ENCODE measurements at places on chromosomes 2 and 18.
A peak's percentile ranks its signal among the peaks of the same experiment; 100 is the strongest.

DNA sequence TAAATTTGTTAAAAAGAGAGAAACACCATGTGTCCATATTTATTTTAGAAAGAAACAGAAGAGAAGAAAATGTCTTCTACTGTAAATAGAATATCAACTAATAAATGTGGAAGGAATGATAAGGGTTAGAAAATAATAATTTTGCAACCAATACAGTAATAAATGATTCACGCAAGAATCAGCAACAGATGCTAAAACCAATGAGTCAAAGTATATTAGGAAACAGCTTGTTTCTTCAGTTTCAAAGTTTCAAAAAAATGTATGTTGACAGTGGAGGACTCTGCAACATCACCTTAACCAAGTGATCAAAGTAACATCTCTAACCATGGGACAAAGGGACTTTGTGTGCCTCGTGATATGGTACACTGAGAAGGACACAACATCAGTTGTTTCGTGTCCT is 147.0 kb downstream of the TWIST2 start:
- DNase-seq = no peak

GRCh38 chr18:1774261-1774660 is 797.0 kb downstream of the METTL4 start:
- no peak for DNase-seq

DNA sequence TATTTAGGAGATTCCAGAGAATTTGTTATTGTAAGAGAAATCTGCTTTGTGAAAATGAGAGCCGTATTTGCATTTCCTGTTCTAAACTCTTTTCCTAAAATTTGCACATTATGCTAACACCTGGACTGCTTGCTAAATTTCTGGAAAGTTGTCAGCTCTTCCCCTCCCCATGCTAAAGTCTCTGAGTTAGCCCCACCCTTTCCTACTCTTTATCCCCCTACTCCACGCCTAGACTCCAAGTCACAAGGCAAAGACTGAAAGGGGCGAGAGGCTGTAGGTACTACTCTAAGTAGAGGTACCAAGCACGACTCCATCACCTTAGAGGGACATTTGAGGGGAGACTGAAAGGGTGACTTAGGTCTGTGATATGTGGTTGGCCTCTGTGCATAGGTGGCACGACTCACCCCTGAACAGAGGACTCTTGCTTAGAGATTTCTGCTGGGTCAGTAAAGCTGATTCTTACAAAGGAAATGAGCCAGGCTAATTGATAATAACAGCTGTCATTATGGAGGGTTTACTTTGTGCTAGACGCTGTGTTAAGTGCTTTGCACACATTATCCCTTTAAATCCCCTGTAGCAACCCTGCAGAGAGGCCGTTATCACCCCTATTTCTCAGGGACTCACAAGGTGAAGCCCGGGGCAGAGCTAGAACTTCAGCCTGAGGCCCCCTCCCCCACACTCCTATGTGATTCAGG is 373.5 kb downstream of the EN1 start:
- DNase-seq = no peak

DNA sequence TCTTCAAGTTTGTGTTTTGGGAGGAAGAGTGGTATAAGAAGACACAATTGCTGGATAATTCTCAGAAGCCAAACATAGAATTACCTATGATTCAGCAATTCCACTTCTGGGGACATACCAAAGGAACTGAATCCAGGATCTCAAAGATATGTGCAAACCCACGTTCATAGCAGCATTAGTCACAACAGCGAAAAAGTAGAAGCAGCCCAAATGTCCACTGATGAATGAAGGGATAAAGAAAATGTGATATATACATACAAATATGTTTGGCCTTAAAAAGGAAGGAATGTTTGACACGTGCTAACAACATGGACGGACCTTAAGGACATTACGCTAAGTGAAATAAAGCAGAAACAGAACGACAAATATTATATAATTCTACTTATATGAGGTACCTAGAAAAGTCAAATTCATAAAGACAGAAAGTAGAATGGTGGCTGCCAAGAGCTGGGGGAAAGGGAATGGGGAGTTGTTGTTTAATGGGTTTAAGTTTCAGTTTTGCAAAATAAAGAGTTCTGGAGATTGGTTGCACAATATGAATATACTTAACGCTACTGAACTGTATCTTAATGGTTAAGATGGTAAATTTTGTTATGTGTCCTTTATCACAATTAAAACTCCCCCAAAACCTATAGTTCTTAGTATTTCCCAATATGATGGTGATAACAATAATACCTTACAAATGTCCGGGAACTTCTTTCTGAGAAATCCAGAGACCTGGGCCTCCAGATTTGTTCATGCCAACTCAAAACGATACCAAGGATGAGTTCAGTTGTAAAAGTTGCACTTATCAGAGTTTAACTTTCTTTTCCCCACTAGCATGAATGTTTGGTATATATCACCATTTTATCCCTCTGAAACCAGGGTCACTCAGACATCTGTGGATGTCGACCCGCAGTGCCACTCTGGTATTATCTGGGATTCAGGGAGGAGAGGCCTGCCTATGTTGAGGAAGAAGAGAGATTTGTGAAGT is 33.7 kb upstream of the WIPF1 start:
- no peak for DNase-seq

GRCh38 chr2:226064932-226065570 is 665.5 kb downstream of the NYAP2 start:
- DNase-seq = no peak

DNA sequence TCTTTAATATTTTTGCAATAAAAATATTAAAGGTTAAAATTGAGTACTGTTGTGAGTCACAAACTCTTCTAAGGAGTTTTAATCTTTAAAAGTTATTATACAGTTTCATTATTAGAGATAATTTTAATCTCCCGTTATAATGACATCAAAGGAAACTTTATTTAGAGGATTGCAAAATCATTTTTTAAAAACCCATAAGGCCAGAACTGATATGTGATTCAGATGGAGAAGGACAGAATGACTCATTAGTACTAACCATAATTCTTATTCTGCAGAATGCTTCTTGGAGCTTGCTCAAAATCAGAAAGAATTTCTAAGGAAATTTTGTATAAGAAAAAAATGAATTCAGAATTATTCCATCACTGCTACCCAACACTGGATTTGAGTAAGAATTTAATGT is 12.5 kb upstream of the HNRNPLL start:
- no peak for DNase-seq

- DNase-seq = no peak
Observed at GRCh38 chr2:102615620-102616436, 3.5 kb upstream of the SLC9A2 start.

DNA sequence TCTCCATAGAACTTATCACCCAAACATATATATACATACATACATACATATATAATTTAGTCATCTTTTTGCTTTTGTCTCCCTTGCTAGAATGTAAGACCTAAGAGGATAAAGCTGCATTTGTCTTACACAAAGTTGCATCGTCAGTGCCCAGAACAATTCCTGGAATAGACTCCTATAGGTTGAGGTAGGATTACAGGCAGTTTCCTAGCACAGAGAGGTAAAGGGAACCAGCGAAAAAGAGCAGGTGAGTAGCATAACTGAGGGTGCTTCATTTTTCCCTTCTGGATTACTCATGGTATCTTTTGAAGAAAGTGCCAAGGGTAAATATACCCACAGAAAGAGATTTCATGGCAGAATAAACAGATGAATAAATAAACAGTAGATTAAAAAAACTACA is 68.1 kb upstream of the AMMECR1L start:
- DNase-seq = no peak

GRCh38 chr18:24380163-24380747 is 17.4 kb downstream of the OSBPL1A start:
- DNase-seq = no peak

DNA sequence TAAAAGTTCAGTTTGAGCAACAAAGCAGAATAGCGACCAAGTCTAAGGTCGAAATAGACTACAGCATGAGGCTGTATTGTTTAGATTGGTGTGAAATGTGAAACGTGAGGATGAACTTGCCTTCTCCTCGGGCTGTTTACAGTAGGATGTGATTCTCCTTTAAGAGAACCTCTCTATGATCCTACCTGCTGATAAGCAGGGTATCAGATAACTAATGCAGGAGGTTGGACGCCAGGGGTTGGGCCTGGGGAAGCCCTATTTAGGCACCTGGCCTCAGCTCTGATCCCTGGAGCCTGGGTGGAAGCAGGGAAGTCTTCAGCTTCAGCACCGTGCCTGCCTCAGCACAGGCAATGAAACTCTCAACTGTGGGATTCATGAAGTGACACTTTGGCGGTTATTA is 11.4 kb downstream of the CRYGD start:
- DNase-seq = peak; percentile 39

DNA sequence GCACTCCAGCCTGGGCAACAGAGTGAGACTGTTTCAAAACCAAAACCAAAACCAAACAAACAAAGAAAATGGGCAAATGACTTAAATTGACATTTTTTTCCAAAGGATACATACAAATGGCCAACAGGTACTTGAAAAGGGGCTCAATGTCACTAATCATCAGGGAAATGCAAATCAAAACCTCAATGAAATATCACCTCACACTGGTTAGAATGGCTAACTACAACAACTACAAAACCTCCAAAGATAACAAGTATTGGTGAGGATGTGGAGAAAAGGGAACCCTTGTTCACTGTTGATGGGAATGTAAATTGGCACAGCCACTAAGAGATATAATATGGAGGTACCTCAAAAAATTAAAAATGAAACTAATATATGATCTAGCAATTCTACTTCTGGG is 213.2 kb upstream of the HS6ST1 start:
- no peak for DNase-seq

GRCh38 chr18:4319738-4320677 is 135.1 kb downstream of the DLGAP1 start:
- no peak for DNase-seq

DNA sequence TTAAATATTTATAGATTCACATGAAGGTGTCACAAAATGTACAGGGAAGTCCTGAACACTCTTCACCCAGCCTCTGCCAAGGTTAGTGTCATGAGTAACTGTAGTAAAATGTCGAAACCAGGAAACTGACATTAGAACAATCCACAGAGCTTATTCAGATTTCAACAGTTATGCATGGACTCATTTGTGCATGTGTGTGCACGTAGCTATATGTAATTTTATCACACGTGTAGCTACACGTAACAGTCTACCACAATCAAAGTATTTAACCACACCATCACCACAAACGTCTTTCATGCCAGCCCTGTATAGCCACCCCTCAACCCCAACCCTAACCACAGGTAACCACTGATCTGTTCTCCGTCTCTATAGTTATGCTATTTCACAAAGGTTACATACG is 211.7 kb upstream of the REV1 start:
- peak; percentile 1 for DNase-seq

DNA sequence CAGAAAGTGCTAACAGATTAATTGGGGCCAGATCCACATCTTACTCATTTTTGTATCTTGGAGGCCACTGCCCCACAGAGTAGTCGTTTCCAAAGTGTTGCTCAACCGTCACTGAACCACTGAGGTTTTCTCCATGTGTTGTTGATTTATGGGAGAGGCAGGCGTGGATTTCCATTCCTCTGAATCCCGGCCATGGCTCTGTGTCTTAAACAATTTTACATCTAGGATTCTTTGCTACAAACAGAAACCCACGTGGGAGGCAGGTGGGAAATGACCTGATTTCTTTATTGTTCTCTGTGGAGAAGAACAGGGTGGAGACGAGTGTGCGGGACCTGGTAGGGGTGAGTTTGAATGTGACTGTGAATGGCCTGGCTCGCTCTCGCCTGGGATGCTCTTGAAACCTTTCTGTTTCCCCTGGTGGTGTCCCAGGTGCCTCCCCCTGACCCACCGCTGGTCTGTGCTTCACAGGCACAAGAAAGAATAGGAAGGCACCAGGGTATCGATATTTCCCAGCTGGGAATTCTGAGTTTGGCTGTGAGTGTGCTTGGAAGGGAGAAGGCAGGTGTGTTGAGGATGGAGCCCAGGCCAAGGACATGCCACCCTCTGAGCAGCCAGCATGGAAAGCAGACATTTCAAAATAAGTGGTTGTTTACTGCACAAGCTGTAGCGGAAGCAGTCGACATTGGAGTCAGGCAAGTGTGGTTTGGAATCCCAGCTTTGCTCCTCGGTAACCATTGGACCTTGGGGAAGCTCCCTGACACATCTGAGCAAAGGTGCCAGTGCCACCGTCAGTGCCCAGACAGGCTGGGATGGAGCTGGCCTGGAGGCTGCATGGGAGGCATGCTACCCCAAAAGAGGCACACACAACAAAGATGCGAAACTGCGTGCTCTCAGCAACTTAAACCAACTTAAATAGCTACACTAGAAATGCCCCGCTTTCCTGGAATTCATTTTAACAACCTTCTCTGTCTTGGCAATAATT is 50.0 kb downstream of the LPIN1 start:
- DNase-seq = no peak

GRCh38 chr2:13091455-13091854 is 374.7 kb downstream of the TRIB2 start:
- no peak for DNase-seq

- DNase-seq = peak; percentile 77
Observed at GRCh38 chr2:122999821-123000220, 1025.3 kb upstream of the CNTNAP5 start.

- no peak for DNase-seq
Observed at GRCh38 chr2:165390875-165391274, 78.6 kb upstream of the CSRNP3 start.
